Dermis blood vessel endothelial cell (primary cell): ENCODE measurements at places on chromosomes 12 and 14.

- no peak for DNase-seq
These were observed 375.9 kb downstream of the GALC start for GRCh38 chr14:87617079-87617478.

GRCh38 chr12:110869026-110869425 lies 22.2 kb downstream of the CCDC63 start:
- DNase-seq, result no peak

- peak; percentile 33 for DNase-seq
These were observed 1.7 kb downstream of the LARP4 start for GRCh38 chr12:50402264-50403000.

DNA sequence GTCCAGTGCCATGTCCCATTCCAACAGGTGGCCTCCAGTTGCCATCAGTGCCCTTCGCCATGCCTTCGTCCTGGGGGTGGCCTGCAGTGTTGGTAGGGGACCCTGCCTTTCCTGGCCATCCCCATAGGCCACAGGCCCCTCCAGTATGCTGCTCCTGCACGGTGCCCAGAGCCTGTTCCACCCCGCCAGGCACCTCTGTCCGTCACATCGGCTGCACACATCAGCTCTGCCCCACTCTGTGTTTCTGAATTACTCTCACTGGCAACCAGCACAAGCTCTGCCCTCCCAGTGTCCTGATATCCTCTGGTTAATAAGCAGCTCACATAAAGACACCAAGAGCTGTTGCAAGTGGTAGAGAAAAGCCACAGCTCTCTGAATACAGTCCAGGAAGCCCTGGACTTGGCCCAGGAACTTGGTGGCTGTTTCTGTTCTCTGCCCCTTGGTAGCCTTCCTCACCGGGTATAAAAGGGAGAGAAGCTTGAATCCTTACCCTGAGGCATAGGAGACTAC lies 31.3 kb upstream of the ATP2A2 start:
- no peak for DNase-seq

DNA sequence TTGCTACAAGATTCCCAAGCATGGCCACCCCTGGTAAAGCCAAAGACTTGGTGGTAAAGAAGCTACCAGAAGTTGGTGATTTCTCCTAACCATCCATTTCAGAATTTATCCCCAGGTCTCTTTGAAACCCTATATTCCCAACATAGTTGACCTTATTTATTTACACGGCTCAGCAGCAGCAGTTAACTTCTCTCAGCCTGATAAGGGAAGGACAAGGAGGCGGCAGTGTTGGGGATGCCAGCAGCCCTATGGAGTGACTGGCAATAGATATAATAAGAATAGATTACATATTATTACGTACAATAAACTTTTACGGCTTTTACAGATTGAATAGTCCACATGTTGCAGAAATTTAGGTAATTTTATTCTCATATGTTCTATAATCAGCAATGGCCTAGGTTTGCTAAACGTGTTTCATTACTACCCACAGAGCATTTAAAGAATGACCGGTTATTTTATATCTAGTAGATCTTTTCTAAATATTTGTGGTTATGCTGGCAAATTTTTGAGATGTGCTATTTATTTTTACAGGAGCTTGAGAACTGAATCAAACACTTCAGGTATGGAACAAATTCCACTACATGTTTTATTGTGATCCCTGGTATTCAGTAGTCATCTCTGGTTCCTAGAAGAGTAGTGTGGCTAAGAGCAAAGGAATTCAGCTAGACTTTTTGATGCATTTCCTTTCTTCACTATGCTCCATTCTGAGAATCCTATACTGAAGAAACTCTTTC lies 19.8 kb upstream of the PALS1 start:
- DNase-seq, result no peak

GRCh38 chr14:81767266-81767995 lies 233.8 kb upstream of the SEL1L start:
- no peak for DNase-seq

- no peak for DNase-seq
These were observed 993.9 kb downstream of the GALC start for GRCh38 chr14:86999036-86999435.

DNA sequence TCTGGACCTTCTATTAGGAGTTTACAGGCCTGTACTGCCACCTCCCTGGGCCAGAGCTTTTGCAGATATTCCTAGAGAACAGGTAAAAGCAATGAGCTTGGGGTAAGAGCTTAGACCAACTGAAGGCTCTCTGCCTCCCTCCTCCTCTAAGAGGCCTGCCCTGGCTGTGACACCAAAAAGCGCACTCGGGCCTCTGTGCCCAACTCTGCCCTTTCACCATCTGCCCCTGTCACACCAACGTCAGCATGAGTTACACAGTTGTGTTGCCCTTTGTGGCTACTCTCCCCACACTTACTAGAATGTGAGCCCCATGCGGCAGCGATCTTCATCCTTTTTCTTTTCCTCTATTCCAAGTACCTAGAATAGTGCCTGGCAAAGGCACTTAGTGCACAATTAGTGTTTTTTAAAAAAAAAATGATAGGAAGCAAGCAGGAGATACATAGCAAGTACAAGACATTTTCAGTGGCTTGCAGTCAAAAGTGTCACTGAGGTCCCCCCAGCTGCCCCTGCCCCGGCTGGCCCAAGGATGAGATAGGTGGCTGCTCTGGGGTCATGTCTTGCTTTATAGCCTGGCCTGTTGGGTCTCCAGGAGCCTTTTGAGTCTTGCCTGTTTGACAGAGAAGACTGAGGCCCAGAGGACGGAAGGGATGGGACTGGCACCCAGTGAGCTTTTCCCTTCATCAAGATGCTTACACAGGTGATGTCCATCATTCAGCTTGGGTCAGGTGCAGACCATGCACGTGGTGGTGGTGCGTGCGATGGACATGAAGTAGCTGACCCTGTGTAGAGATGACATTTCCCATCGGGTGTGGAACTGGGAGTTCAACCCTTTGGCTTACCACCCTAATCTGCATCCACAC lies 12.5 kb downstream of the CKB start:
- DNase-seq, result no peak

DNA sequence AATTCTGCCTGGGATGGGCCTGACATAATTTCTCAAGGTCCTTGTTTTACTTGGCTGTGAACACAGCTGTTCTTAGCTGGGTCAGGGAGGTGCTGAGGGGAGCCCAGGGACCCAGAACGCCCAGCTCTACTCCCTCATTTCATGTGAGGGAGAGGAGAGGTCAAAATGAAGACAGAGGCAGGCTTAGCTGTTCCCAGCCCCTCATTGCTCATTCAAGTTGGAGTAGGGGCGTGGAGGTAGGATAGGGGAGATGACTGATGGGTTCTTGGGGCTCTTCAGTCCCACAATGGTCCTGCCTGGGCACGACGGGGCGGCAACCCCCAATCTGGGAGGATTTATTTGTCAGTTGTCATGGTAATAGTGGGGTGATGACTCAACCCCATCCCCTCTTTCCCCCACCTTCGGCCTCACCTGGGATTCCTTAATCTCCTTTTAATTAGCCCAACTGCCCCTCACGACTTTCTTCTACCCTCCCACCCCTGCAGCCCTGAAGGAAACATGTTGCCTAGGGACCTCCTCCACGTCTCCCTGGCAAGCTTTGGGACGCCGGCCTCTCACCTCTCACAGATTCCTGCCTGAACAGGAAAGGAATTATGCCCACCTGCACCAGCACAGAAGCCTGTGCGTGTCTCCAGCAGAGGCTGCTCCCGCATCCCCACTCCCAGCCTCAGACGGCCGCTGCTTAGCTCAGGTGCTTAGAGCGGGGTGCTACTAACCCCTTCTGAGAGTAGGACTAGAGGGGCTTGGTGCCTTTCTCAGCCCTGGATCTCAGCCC lies 10.2 kb downstream of the SPRYD3 start:
- DNase-seq, result no peak

- no peak for DNase-seq
These were observed 15.4 kb downstream of the GLTP start for GRCh38 chr12:109864916-109865315.

- DNase-seq, result no peak
These were observed 70.3 kb downstream of the COX16 start for GRCh38 chr14:70289138-70289537.

DNA sequence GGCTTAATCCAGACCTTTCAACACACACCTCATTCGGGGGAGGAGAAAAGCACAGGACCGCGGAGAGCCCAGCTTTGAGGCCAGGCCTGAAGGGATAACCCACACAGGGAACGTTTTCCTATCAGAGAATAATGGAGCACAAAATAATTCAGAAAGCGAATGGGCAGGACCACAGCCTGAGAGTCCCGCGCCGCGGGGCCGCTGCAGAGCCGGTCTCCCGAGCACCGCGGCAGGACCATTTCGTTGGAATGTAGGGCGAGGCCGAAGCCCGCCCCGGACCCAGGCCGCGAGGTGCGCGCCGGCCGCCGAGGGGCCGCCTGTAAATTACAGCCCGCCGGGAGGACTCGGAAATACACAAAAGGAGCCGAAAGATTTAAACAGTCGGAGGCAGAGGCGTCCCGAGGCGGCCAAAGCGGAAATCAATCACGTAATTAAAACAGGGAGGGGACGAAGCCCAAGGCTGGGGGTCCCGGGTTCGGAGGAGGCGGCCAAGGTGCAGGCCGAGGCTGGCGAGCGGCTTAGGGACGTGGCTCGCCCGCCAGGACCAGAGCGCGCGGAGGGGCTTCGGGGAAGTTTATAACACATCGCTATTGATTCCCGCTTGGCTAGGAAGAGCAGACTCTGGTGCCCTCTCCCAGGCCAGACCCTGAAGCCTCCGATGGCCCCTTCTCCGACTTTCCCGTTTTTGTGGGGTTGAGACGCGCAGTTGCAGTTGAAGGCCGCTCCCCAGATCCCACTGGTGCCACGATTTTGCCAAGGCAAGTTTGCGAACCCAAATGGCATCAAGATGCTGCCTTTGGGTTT lies 6.3 kb upstream of the HOXC4 start:
- DNase-seq, result no peak

DNA sequence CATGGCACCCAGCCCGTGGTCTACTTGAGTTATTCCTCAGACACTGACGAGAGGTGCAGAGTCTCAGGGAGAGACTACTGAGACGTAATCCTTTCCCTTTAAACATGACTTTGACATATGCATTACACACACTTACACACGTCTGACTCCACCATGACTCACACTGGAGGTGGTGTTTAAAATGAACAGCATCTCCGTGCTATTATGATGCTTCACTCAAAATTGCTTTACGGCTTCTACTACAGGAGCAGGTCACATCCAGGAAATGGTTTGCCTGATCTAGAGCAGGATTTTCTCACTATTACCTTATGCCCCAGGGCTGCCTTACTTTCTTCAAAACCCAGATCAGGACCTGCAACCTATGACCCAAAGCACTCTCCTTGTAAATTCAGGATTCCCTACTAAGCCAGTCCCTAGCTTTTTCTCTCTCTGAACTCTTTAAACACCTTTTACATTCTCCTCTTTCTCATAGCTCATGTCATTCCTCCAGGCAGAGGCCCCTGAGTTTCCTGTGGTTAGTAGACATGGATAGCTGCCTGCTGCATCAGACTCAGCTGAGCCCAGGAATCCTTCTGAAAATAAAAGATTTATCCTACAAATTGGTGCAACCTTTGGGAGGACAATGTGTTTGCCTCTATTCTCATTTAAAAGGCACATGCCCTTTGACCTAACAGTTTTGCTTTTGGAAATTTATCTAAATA lies 31.2 kb downstream of the TMCC3 start:
- peak; percentile 72 for DNase-seq

DNA sequence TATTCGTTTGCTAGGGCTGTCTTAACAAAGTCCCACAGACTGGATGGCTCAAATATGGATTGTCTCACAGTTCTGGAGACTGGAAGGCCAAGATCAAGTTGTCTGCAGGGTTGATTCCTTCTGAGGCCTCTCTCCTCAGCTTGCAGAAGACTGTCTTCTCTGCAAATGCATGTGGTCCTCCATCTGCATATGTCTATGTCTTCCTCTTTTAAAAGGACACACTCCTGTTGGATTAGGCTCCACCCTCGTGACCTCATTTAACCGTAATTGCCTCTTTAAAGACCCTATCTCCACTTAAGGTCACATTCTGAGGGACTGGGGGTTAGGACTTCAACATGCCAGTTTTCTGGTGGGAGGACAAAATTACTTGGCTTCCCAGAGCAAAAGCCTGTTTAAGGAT lies 123.3 kb downstream of the SLC38A6 start:
- DNase-seq, result no peak

GRCh38 chr12:116677202-116677661 lies 60.6 kb downstream of the SPRING1 start:
- no peak for DNase-seq

- DNase-seq, result no peak
These were observed 230.2 kb downstream of the BCL11B start for GRCh38 chr14:99041820-99042174.
